Aorta (tissue), 5 donors: ENCODE measurements at places on chromosomes 7 and 10. TPM values are rescaled to one million over a fixed set of nuclear protein-coding genes. Genes with fewer than 3 reads are reported as not detected.

The WNT2 gene
- total RNA-seq = 0.45 TPM

The CHST3 gene
- 47.9 TPM for total RNA-seq

The EBF3 gene
- 23.3 TPM for total RNA-seq

The CPA5 gene
- not detected for total RNA-seq

DNA sequence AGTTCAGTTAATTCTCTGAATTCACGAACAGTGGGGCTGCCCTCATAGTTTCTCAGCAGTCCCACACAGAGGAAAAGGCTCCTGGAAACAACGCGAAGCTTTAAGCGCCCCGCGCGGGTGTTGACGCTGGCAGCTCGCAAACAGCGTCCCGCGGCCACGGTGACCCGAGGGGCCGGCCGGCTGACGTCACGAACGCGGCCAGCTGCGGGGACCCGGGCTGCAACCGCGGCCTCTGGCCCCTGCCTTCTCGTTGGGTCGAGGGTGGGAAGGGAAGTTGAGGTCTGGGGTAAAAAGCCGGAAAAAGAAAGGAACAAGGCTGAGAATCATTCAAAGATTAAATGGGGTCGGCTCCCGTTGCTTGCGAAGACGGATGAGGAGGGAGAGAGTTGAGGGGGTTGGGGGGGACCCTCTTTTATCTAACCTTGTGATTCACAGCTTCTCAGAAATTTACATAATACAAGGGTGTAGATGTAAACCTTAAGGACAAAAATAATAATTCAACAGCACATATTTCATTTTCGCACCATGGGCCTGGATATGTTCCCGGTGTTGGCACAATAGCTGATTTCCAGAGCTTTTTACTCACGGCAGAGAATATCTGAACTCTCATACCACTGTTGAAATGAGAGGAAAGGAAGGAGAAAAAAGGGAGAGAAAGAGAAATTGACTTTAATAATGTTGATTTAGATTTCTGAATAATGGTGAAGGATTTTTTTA is 7.3 kb upstream of the FEZF1 start:
- no peak for DNase-seq

DNA sequence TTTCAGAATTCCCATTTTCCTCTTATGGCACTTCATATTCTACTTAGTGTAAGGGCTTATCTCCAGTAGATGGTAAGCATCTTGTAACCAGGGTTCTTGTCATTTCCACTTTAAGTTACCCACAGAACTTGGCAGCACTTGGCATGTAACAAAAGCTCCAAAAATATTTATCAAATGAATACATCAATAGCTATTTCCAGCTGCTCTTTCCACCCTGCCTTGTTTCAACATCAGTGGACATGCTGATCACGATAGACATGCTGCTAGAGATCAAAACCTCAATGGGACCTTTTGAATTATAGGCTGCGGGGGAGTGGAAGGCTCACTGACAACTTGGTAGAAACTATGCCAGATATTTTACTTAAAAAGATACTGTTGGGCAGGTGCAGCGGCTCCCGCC is 32.9 kb downstream of the HOXA1 start:
- no peak for DNase-seq

DNA sequence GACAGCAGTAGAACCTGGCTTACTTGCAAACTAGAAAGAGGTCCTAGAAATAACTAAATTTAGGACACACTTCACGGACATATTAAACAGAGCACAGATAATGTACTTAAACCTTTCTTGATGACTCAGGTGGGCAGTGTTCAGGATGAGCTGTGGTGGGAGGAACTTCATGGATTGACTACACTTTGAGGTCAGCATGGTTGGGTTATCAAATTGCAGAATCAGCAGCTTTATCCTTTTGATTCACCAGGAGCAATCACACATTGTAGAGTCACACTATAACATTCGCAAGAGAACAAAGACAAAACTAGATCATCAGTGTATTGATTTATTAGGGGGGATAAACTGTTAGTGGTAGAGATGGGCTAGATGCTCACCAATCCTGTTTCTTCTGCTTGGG is 38.6 kb upstream of the AGK start:
- no peak for DNase-seq

DNA sequence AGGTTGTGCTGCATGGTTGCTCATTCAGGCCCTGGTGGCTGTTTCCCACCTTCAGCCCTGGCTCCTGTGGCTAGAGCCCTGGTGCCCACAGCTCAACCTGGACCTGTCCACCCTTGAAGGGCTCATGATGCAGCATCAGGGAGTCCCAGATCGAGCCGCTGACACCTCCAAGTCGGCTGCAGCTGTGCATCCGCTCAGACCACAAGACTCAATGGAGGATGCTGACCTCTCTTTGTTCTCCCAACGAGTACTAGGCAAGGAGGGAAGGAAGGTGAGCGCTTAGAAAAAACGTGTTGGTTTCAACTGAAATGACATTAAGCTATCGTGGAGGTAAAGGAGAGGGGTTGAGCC is 9.5 kb upstream of the C10orf95 start:
- DNase-seq = no peak

GRCh38 chr7:13307040-13307439 is 619.6 kb downstream of the ARL4A start:
- DNase-seq = no peak

DNA sequence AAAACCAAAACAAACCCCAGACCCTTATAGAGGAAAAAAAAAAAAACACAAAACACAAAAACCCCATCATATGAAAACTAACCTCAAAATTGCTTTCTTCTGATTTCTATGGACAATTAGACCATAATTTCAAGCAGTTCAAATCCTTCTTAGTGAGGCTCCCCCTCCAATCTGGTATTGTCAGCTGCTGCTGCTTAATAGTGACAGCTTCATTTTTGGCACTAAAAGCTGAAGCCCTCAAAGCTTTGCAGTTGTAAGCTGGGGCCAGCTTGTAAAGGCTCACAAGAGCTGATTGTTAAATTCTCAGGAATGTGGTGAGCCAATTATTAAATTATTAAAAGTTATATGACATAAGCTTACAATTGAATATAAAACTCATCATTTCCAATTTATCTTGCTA is 21.9 kb downstream of the ATXN7L1 start:
- DNase-seq = no peak

DNA sequence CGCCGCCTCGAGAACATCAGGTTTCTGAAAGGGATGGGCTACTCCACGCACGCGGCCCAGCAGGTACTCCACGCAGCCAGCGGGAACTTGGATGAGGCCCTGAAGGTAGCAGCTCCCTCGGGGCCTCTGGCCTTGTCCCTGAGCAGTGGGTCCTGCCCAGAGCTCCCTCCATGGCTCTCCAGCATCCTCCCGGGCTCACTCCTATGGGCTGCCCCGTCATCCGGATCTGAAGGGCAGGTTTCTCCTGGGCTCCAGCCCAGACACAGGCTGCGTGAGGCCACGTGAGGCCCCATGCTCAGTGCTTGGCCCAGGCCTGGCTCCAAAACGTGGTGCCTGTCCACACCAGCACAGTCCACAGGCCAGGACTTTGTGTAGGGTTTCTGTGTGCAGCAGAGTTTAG is 32.5 kb downstream of the NUB1 start:
- no peak for DNase-seq

- no peak for DNase-seq
These were observed 373.9 kb upstream of the NFE2L3 start for GRCh38 chr7:25777969-25778708.

DNA sequence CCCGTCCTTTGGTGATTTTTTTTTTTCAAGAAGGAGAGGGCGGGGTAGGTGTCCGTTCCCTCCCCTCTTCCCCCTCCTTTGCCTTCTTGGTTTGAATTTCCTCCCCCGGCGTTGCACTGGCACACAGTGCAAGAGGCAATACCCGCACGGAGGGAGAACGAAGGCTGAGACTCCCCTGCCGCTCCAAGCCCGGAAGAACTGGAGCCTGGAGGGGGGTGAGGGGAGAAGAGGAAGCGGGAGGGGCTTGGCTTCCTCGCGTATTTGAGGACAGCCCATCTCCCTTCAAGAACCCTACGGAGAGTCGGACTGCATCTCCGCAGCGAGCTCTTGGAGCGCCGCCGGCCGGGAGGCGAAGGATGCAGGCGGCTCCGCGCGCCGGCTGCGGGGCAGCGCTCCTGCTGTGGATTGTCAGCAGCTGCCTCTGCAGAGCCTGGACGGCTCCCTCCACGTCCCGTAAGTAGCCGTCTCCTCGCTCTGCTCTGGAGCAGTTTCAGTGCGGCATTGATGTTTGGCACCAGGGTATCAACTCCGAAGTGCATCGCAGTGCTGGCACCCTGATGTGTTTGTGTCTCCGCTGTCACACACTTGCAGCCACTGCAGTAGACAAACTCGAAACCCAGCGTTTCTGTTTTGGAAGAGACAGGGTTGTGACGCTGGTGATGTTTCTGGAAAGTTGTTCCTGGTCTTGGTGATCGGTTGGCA is at the start of gene CNTNAP2:
Gene CNTNAP2 (plus strand): TSS at position 281 of the 702 bp plus-strand sequence. CDS start 76 bp downstream, at position 357.
- DNase-seq = no peak

GRCh38 chr10:31353574-31353973 is 34.6 kb downstream of the ZEB1 start:
- no peak for DNase-seq

- DNase-seq = no peak
These were observed 592.5 kb downstream of the ARL4A start for GRCh38 chr7:13279854-13280435.

DNA sequence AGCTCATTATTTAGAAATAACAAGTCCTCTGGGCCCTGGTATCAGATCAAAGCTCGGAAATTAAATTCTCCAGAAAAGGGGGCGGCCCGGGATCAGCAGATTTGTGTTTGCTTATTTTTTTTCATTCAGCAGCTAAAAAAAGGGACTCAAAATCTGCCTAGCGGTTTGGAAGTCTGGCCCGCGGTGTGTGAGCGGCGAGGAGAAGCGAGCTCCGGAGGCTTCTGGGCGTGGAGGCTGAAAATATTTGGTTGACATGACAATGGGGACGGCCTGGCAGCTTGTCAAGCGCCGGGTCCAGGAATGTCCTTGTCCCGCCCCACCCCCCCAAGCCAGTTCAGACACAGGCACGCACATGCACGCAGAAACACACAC is 43.4 kb downstream of the FOXL3 start:
- DNase-seq = peak; percentile 77

- no peak for DNase-seq
These were observed 43.5 kb downstream of the LOXL4 start for GRCh38 chr10:98224509-98224908.

- DNase-seq = no peak
These were observed 143.1 kb upstream of the STK17A start for GRCh38 chr7:43439631-43440401.

DNA sequence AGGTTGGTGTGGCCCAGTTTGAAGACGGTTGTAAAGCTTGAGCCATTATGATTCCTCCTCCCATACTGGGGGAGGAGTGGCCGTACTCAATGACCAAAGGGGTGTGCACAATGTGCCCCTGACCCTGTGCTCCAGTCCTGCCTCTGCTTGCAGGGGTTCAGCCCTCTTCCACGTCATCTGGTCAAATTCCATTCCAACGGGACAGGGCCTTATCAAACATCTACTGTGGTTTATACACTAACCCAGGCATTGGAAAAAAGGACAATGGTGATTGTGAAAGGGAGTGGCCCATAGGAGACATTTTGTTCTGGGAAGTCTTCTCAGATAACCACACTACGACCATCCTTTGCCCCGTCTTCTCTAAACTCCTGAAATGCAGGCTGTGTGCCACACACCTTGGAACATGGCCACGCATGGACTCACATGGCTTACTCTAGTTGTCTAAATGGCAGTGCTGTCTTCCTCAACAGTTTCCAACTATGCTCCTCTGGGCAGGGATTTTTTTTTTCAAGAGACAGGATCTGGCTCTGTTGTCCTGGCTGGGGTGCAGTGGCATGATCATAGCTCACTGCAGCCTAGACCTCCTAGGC is 103.0 kb downstream of the JCAD start:
- DNase-seq = no peak

DNA sequence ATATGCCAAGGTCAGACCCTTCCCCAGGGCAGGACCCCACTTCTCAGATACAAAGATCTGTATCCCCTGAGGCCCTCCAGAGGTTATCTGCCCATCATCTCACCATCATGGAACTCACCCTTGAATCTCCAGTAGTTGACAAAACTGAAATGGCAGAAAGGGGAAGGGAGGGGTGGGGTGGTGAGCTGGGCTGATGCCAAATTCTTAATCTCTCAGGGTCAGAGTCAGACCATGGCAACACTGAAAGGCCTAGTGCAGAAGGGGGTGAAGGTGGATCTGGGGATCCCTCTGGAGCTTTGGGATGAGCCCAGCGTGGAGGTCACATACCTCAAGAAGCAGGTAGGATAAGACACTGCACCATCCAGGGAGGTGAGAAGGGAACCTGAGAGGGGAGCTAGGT is 3.1 kb downstream of the CNPY4 start:
- DNase-seq = no peak

DNA sequence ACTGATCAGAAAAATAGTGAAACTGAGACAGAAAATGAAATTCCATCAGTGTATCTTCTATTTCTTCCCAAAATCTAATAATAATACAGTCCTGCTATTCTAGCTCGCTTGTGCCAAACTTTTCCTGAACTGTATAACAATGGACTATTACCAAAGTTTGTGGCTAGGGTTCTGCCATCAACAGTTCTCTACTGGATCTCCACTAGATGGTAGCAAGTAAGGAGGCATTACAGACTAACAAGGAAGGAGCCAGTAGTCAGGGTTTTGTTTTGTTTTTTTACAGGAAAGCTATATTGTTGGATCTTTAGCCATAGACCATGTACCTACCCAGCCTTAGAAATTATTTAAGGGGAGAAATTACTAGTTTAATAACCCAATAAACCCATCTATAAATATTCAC is 10.8 kb downstream of the MTERF1 start:
- no peak for DNase-seq
